H1 (cell line): ENCODE measurements at places on chromosomes 7 and 10.

DNA sequence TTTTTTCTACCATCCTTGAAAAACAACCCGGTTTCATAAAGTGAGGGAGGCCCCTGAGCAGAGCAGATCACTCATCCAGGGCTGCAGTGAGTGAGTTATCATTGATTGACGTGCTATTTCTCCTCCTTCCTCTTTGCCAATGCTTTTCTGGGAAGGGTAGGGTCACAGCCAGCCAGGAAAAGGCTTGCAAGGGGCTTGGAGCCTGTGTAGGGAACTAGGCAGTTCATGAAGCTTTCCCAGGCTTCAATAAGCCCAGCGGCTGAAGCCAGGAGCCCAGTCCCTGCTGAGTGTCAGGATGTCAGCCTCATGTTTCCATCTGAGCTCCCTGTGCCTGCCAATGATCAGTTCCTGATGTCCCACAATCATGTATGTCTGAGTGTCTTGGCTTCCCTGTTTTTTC is 584.7 kb downstream of the GALNT17 start:
- no peaks in the 10 kb centered on the region for H3K36me3 ChIP-seq
- DNase-seq: no peak
- no peak overlapping the region for H3K27ac ChIP-seq
- H3K4me1 ChIP-seq: no peaks in the 10 kb centered on the region

DNA sequence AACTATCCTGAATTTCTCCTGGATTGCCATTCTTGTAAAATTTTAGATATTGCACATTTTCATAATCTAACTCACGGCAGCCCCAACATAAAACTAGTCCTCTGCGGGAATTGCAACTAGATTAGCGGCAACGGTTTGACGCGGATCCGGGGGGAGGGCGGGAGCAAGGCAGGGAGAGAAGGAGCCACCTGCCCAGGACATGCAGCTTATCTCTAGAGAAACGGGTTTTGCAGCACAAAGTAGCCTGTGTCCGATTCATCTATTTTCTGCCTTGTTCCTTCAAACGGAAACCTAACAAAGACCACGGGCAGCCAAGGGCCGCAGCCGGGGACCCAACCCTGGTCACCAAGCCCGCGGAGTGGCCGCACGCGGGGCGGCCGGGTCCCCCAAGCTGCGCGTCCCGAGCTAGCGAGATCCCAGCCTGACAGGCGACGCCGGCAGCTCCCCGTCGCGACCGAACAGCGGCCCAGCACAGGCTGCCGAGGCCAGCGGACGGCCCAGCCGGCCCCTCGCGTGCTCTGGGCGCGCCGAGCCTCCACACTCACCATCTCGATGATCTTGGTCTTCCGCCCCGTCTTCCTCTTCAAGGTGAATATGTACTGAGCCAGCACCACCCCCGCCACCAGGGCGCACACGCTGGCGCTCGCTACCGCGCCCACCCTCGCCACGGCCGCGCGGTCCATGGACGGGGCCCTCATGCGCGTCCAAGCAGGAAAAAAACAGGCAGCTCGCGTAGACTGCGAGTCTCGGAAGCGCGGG is at the start of gene NT5C3A:
NT5C3A (minus strand) TSS at position 754 of the 759 bp plus-strand sequence; CDS start at position 683, 71 bp downstream.
- H3K27me3 ChIP-seq: no peaks in the 10 kb centered on the region
- no peaks in the 10 kb centered on the region for H3K36me3 ChIP-seq
- H3K27ac ChIP-seq: peak within 1 kb of the TSS; percentile 74; the same call in 1 of the 2 replicates
- H3K4me3 ChIP-seq: peak within 1 kb of the TSS; percentile 83
- no peak for DNase-seq

DNA sequence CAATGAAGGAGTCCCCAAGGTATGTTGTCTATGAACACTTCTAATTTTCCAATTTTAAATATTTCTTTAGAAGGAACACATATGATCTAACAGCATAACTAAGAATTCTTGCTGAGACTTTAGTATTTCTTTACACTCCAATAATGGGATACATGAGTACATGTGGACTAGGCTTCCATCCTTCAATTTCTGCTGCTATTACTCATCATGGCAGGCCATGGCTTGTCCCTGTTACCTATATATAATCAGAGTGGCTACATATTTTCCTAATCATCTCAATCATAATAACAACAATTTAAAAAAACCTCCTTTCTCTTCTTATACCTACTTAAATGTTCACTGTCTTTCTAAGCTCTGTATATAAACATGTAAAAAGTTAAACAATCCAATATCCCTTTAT is 60.3 kb upstream of the TAC1 start:
- no peak overlapping the region for H3K4me3 ChIP-seq
- no peak overlapping the region for H3K27ac ChIP-seq
- no peaks in the 10 kb centered on the region for H3K27me3 ChIP-seq
- H3K4me1 ChIP-seq: no peaks in the 10 kb centered on the region
- DNase-seq: no peak
- H3K36me3 ChIP-seq: no peaks in the 10 kb centered on the region

DNA sequence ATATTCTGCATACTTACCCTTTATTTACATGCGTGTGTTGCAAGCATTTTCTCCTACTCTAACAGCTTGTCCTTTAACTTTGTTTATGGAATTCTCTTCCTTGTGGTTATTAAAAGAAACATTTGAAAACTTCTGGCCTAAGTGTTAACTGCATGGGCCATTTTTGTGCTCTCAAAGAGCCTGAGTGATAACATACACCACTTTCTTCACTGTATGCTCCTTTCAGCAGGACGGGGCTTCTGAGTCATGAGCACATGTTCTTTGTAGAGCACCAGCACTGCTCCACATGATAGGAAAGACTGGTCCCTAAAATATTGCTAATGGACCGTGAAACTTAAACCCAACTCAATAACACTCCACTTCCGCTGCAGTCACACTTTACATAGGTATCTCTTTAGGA is 1093.6 kb upstream of the GHITM start:
- no peak overlapping the region for H3K27ac ChIP-seq
- DNase-seq: no peak
- no peaks in the 10 kb centered on the region for H3K27me3 ChIP-seq
- no peaks in the 10 kb centered on the region for H3K4me1 ChIP-seq
- H3K36me3 ChIP-seq: no peaks in the 10 kb centered on the region
- no peak overlapping the region for H3K4me3 ChIP-seq

DNA sequence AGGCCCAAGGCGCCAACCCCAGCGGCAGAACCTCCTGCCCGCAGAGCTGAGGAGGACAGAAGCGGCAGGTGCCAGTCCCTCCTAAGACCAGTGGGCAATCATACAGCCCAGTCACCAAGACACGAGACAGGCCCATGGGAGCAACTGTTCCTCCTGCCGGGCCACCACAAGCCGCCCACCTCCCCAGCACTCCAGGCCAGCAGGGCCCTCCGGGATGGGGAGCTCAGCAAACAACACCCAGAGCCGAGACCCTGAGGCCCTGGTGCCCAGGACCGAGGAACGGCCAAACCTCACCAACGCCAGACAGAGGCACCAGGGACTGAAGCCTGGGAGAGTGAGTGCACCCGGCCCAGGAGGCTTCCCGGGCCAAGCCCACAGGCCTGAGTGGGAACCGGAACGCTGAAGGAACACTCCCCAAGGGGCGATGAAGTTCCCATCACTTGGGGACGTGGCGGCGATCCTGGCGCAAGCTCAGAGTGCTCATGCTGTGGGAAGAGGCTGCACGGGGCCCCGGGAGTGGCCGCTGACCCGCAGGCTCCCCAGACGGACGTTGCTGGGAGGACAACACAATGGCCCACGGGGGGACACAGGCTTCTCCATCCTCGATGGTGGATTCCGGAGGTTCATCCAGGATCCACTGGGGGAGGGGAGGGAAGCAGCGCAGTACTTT is 35.1 kb downstream of the GPER1 start:
- H3K36me3 ChIP-seq: peaks cover 9% of the 10 kb centered on the region; the same call in 1 of the 2 replicates
- H3K4me1 ChIP-seq: peaks cover 9% of the 10 kb centered on the region

DNA sequence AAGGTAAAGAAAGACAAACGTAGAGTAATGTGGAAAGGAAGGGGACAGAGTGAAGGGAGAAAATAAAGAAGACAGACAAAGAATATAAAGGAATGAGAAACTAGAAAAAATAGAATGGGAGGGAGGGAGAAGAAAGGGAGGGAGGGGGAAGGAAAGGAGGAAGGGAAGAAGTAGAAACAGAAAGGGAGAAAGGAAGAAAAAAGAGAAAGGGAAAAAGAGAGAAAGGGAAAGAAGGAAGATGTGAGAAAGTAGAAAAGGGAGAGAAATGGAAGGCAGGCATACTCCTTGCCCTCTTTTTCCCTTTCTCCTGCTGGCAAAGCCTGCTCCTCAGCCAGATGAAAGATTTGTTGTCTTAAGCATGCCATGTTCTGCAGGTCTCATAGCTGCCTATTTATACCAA is 1137.8 kb upstream of the C7orf33 start:
- H3K4me1 ChIP-seq: no peaks in the 10 kb centered on the region
- no peak for DNase-seq
- H3K27me3 ChIP-seq: no peaks in the 10 kb centered on the region
- H3K36me3 ChIP-seq: no peaks in the 10 kb centered on the region

- H3K36me3 ChIP-seq: no peaks in the 10 kb centered on the region
- H3K27ac ChIP-seq: no peak overlapping the region
- no peaks in the 10 kb centered on the region for H3K27me3 ChIP-seq
- DNase-seq: no peak
- no peak overlapping the region for H3K4me3 ChIP-seq
Observed at GRCh38 chr7:133389727-133390126, 136.8 kb downstream of the EXOC4 start.

- no peak overlapping the region for H3K4me3 ChIP-seq
- no peak for DNase-seq
- no peaks in the 10 kb centered on the region for H3K27me3 ChIP-seq
- H3K36me3 ChIP-seq: no peaks in the 10 kb centered on the region
- no peaks in the 10 kb centered on the region for H3K4me1 ChIP-seq
Observed at GRCh38 chr10:6986927-6987326, 406.9 kb upstream of the PRKCQ start.

- DNase-seq: no peak
- no peaks in the 10 kb centered on the region for H3K36me3 ChIP-seq
- H3K4me3 ChIP-seq: no peak overlapping the region
Observed at GRCh38 chr10:35498693-35499092, 106.4 kb upstream of the GJD4 start.

- no peaks in the 10 kb centered on the region for H3K27me3 ChIP-seq
- no peak overlapping the region for H3K27ac ChIP-seq
- no peak overlapping the region for H3K4me3 ChIP-seq
- H3K36me3 ChIP-seq: no peaks in the 10 kb centered on the region
- H3K4me1 ChIP-seq: no peaks in the 10 kb centered on the region
Observed at GRCh38 chr10:1205450-1206030, 149.4 kb downstream of the WDR37 start.

GRCh38 chr7:94507462-94507861 is 2.1 kb upstream of the CASD1 start:
- H3K27me3 ChIP-seq: no peaks in the 10 kb centered on the region
- H3K4me1 ChIP-seq: peaks cover 6% of the 10 kb centered on the region; the same call in 1 of the 2 replicates
- no peak for DNase-seq
- no peak overlapping the region for H3K27ac ChIP-seq
- no peaks in the 10 kb centered on the region for H3K36me3 ChIP-seq

DNA sequence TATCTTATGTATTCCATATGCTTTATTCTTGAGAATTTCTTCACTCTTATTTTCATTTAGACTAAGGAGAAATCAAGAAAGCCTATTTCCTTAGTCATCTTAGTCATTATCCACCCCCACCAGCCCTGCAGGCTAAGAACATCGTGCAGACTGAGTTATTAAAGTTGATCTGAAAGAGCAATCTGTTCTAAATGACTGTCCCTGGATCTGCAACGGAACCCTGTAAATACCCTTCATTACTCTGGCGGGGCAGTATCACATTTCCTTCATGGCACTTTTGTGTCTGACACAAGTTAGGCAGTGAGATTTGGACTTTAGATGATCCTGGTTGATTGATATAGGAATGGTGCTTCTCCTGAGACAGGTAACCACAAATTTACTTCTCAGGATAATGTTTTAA is 3.5 kb upstream of the MYPN start:
- H3K4me1 ChIP-seq: no peaks in the 10 kb centered on the region
- DNase-seq: no peak
- H3K27ac ChIP-seq: no peak overlapping the region
- no peaks in the 10 kb centered on the region for H3K27me3 ChIP-seq

GRCh38 chr7:84507529-84507928 is 312.9 kb upstream of the SEMA3A start:
- no peaks in the 10 kb centered on the region for H3K36me3 ChIP-seq
- no peak overlapping the region for H3K4me3 ChIP-seq
- DNase-seq: no peak
- no peaks in the 10 kb centered on the region; the same call in 1 of the 2 replicates for H3K4me1 ChIP-seq
- H3K27ac ChIP-seq: no peak overlapping the region
- no peaks in the 10 kb centered on the region for H3K27me3 ChIP-seq

- H3K36me3 ChIP-seq: no peaks in the 10 kb centered on the region
- no peaks in the 10 kb centered on the region; the same call in 1 of the 2 replicates for H3K27me3 ChIP-seq
- H3K4me3 ChIP-seq: no peak overlapping the region
- no peak overlapping the region for H3K27ac ChIP-seq
Observed at GRCh38 chr10:88731296-88731695, 25.2 kb downstream of the LIPK start.

DNA sequence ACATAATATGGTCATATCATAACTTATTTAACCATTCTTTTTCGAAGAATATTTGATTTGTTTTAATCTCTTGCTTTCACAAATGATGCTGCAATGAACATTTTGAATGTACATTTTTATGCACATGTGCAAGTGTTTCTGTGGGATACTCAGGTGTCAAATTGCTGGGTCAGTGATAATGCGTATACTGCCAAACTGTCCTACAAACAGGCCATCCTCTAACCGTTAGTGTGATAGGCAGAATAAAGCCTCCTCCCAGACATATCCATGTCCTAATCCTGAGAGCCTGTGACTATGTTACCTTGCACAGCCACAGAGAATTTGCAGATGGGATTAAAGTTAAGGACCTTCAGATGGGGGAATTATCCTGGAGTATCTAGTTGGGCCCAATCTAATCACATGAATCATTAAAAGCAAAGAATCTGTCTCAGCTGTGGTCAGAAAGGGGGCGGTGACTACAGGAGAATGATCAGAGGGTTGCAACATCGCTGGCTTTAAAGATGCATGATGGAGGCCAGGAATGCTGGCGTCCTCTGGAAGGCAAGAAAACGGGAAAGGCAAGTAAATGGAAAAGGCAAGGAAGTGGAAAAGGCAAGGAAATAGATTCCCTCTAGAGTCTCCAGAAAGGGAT is 46.7 kb downstream of the FZD1 start:
- H3K27me3 ChIP-seq: no peaks in the 10 kb centered on the region

DNA sequence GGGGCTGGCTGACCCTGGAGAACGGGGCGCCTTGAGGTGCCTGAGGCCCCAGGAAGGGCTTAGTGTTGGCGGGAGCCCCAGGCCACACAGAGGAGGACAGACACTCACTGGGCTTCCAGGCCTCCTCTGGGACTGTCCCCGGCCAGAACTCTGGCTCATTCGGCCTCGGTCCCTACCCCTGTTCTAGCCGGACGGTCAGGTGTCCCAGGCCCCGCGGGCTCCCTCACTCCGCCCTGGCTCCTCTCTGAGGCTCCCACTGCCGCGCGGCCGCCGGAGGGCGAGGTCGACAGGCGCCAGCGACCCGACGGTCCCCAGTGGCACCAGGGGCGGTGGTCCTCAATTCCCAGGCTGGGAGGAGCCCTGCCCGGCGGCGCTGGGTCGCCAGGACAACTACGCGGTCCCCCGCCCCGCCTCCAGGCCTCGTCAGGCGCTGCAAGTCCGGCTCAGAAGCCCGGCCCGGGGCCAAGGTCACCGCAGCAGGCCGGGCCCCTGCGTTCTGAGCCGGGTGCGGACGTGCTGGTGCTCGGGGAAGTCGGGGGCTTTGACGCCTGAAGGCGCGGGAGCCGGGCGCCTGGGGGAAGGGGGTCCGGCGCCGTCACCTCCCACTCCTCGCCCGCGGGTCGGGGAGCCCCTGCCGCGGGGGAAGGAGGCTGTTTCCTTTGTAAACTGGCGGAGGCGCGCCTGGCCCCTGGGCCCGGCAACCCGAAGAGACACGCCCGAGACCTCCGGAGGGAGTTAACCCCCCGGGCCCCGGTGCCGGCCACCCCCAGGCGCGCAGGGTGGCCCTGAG is 1.1 kb upstream of the PWWP2B start:
- no peak overlapping the region for H3K27ac ChIP-seq
- no peaks in the 10 kb centered on the region for H3K36me3 ChIP-seq
- H3K27me3 ChIP-seq: no peaks in the 10 kb centered on the region
- DNase-seq: no peak
